Effector memory CD4-positive, alpha-beta T cell (primary cell): ENCODE measurements at places on chromosomes 2 and 18.
A peak's percentile ranks its signal among the peaks of the same experiment; 100 is the strongest.

GRCh38 chr2:88061295-88061694 lies 5.7 kb upstream of the KRCC1 start:
- no peak for DNase-seq
- no peaks in the 10 kb centered on the region for H3K4me1 ChIP-seq
- H3K27ac ChIP-seq: no peak overlapping the region
- no peaks in the 10 kb centered on the region for H3K36me3 ChIP-seq
- no peaks in the 10 kb centered on the region for H3K27me3 ChIP-seq

DNA sequence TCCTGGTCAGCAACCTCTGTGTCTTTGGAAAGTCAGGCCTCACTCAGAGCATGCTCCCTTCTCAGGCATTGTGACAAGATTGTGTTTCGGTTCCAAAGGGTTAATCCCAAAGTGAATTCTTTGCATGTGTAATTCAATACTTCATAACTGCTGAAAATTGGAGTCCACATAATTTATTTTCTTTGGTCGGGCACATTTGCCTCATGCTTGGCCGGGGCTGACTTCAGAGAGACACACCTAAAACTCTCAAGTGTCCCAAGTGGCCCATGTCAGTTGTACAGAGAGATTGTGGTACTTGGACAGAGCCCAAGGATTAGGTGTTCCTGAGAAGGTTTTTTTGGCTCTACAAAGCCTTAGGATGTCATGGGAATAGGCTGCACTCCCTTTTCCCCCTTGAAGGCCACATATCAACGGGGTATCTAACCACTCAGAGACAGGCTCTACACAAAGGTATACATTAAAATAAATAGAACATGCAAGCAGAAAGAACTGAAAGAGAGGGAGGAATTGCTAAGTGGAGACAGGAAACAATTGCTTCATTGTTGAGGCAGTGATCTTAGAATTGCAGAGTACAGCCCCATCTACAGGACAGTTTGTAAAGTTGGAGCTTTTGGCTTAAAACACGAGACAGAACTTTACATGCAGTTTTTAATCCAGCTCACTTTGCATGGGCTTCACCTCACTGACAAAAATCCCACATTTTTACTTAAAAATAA lies 1232.3 kb upstream of the ZEB2 start:
- no peak for DNase-seq
- H3K27me3 ChIP-seq: no peaks in the 10 kb centered on the region
- no peaks in the 10 kb centered on the region for H3K4me1 ChIP-seq
- no peak overlapping the region for H3K27ac ChIP-seq

DNA sequence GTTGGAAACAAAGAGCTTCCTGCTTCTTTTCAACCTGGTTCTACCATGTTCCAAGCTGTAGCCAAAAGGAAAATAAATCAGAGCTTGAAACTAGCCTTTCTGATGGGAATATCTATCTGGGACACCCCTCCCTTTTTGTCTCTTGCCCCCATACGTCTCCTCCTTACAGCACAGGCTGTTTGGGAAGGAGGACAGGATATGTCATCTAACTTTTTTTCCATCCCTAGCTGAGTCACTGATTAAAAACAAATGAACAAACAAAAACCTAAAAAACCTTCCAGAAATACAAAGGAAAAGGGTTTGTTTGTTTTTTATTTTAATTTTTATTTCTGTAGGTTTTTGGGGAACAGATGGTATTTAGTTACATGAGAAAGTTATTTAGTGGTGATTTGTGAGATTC lies 151.6 kb downstream of the FAM210A start:
- H3K36me3 ChIP-seq: no peaks in the 10 kb centered on the region
- H3K4me3 ChIP-seq: no peak overlapping the region
- no peaks in the 10 kb centered on the region for H3K27me3 ChIP-seq
- H3K4me1 ChIP-seq: peaks cover 7% of the 10 kb centered on the region

DNA sequence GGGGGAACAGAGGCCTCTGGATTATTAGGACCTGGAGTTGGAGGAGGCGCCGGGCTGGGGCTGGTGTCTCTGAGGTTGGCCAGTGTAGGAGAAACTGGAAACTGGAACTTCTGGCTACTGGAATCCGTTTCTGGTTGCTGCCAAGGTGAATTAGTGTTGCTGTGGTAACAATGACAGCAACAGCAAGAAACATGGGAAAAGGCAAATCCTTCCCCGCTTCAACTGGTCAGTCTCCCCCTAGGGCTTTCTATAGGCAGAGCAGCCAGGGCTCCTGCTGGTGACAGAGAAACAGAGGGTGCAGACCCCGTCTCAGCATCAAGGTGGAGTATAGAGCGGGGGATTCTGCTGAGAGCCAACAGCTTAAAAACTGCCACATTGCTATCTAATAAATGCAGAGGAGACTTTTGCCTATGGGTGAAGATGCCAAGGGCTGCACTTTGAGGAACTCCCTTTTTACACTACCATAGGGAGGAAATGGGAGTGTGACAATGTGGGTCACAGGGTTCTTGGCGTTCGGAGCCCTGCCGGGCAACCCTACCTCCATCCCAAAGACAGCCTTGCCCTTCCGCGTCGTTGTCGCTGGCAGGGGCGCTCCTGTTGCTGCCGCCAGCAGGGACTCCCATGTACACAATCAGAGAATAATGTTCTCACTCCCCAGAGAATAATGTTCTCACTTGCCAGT lies 81.4 kb upstream of the CABLES1 start:
- H3K27me3 ChIP-seq: no peaks in the 10 kb centered on the region
- H3K36me3 ChIP-seq: no peaks in the 10 kb centered on the region
- peaks cover 5% of the 10 kb centered on the region for H3K4me1 ChIP-seq
- H3K27ac ChIP-seq: no peak overlapping the region
- H3K4me3 ChIP-seq: no peak overlapping the region
- no peak for DNase-seq

- H3K4me3 ChIP-seq: no peak overlapping the region
- H3K27me3 ChIP-seq: no peaks in the 10 kb centered on the region
- DNase-seq: no peak
- peaks cover 36% of the 10 kb centered on the region for H3K36me3 ChIP-seq
- no peaks in the 10 kb centered on the region for H3K4me1 ChIP-seq
Observed at GRCh38 chr2:159863526-159864160, 65.6 kb upstream of the CD302 start.

GRCh38 chr2:127084611-127085316 lies 22.2 kb downstream of the BIN1 start:
- H3K27ac ChIP-seq: peak overlapping the region; percentile 29
- H3K36me3 ChIP-seq: no peaks in the 10 kb centered on the region
- DNase-seq: no peak
- H3K4me3 ChIP-seq: no peak overlapping the region
- H3K27me3 ChIP-seq: no peaks in the 10 kb centered on the region
- peaks cover 52% of the 10 kb centered on the region for H3K4me1 ChIP-seq

- no peaks in the 10 kb centered on the region for H3K4me1 ChIP-seq
- no peak overlapping the region for H3K4me3 ChIP-seq
- H3K36me3 ChIP-seq: no peaks in the 10 kb centered on the region
- DNase-seq: no peak
- no peaks in the 10 kb centered on the region for H3K27me3 ChIP-seq
Observed at GRCh38 chr2:70515938-70516337, 37.7 kb downstream of the TGFA start.

GRCh38 chr2:88329815-88330603 lies 122.5 kb downstream of the FOXI3 start:
- H3K27ac ChIP-seq: no peak overlapping the region
- no peaks in the 10 kb centered on the region for H3K27me3 ChIP-seq
- H3K4me1 ChIP-seq: no peaks in the 10 kb centered on the region

DNA sequence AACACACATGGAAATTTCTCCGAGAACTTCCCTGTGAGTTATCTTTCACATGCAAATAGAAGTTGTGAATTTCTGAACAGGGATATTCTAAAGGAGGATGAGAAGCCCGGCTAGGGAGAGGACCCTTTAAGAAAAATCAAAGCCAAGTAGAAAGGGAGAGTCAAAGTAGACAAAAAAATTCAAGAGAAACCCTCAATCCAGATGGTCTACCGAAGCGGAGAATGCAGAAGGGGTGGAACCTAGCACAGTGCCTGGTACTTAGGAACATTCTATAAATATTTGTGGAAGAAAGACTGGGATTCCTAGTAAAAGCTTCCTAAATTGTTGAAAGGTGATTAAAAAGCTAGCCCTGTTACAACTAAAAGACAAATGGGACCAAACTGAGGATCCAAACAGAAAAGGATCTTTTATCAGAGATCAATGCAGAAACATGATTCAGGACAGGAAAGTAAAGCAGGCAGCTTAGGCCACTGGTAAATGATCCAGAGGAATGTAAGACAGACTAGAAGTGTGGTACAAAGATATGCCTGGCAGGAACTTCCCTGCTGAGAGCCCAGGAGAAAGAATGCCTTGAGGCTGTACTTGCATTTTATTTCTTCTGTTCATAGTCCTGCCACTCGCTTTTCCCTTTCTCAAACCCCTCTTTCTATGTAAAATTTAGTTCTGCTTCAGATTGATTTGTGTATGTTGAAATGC lies 19.5 kb upstream of the GLS start:
- H3K4me3 ChIP-seq: no peak overlapping the region
- H3K27ac ChIP-seq: no peak overlapping the region
- no peaks in the 10 kb centered on the region for H3K27me3 ChIP-seq
- no peak for DNase-seq

DNA sequence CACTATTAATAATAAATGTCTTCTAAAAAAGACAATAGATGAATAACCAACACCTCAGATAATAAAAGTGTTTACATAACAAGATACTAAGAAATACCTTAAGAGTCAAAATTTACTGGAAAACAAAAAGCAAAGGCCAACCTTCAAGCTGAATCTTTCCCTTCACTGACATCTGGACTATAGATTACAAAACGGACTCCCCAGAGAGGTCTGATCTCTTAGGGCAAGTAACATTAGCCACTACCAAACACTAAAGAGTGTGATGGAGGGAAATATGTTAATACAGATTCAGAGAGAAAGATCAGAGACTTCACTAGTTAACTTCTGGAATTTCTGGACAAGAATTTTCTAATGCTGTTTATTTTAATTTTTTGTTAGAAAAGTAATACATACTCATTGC lies 13.9 kb downstream of the CLASP1 start:
- no peak for DNase-seq
- peaks cover 4% of the 10 kb centered on the region for H3K4me1 ChIP-seq
- no peak overlapping the region for H3K4me3 ChIP-seq

- no peaks in the 10 kb centered on the region for H3K36me3 ChIP-seq
- no peaks in the 10 kb centered on the region for H3K4me1 ChIP-seq
- no peak overlapping the region for H3K27ac ChIP-seq
- DNase-seq: no peak
Observed at GRCh38 chr2:69291721-69292120, 95.3 kb downstream of the GFPT1 start.

GRCh38 chr2:39664888-39665591 lies 677 bp upstream of the TMEM178A start:
- H3K4me1 ChIP-seq: no peaks in the 10 kb centered on the region
- H3K27ac ChIP-seq: no peak overlapping the region
- H3K36me3 ChIP-seq: no peaks in the 10 kb centered on the region
- H3K4me3 ChIP-seq: no peak overlapping the region
- peaks cover 22% of the 10 kb centered on the region for H3K27me3 ChIP-seq

DNA sequence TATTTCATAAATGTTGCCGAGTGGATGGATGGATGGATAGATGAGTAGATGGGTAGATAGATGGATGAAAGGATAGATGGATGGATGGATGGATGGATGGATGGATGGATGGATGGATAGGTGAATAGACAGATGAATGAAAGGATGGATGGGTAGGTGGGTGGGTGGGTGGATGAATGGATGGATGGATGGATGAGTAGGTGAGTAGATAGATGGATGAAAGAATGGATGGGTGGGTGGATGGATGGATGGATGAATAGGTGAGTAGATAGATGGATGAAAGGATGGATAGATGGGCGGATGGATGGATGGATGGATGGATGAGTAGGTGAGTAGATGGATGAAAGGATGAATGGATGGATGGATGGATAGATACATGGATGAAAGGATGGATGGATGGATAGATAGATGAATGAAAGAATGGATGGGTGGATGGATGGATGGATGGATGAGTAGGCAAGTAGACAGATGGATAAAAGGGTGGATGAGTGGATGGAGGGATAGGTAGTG lies 104.3 kb downstream of the SMAD7 start:
- H3K4me3 ChIP-seq: no peak overlapping the region
- no peak for DNase-seq
- no peaks in the 10 kb centered on the region for H3K27me3 ChIP-seq
- H3K4me1 ChIP-seq: peaks cover 31% of the 10 kb centered on the region
- H3K27ac ChIP-seq: no peak overlapping the region
